ENCODE measurements at places on chromosomes 7 and 10. TPM values are rescaled to one million over a fixed set of nuclear protein-coding genes. Genes with fewer than 3 reads are reported as not detected.

The PTF1A gene
- not detected for total RNA-seq

The ANKRD7 gene
- 0.20 TPM for total RNA-seq

The THSD7A gene
- total RNA-seq = 0.17 TPM

The DYNC1I1 gene
- total RNA-seq = 1.5 TPM

The BLNK gene
- not detected for total RNA-seq

The TSPAN15 gene
- total RNA-seq = 1.7 TPM

The CDC14C gene
- not detected for total RNA-seq

The ANXA8L1 gene
- total RNA-seq = not detected

The ST8SIA6 gene
- total RNA-seq = not detected

The PROSER2 gene
- total RNA-seq = 1.9 TPM

The SRRM3 gene
- total RNA-seq = 0.26 TPM

The PSPH gene
- total RNA-seq = 47.9 TPM

The CRTAC1 gene
- total RNA-seq = 0.07 TPM

The VSTM2A gene
- not detected for total RNA-seq

The GATA3 gene
- not detected for total RNA-seq

The CRYGN gene
- not detected for total RNA-seq

The PIK3CG gene
- total RNA-seq = 0.03 TPM

The HSPB1 gene
- 90.3 TPM for total RNA-seq

The KCNMA1 gene
- 116 TPM for total RNA-seq

The OAT gene
- 173 TPM for total RNA-seq

The GLI3 gene
- total RNA-seq = 4.1 TPM

The GRM8 gene
- 0.13 TPM for total RNA-seq

The MICALL2 gene
- total RNA-seq = 27.1 TPM

The TRIL gene
- total RNA-seq = 1.8 TPM

The ASZ1 gene
- not detected for total RNA-seq

The ANKRD2 gene
- total RNA-seq = 1.1 TPM

The TMEM196 gene
- total RNA-seq = not detected

The RNF32 gene
- total RNA-seq = 0.33 TPM

The IFIT1 gene
- total RNA-seq = 22.2 TPM

The LRRN3 gene
- total RNA-seq = 7.4 TPM

The FAM25G gene
- not detected for total RNA-seq

The CLCN1 gene
- total RNA-seq = 0.07 TPM

The FGL2 gene
- total RNA-seq = 86.5 TPM

The STEAP4 gene
- 5.9 TPM for total RNA-seq

The NUTM2A gene
- total RNA-seq = 0.46 TPM

The VGF gene
- 0.26 TPM for total RNA-seq

The IGFBP3 gene
- total RNA-seq = 1,159 TPM

Data from smooth muscle cell of the pulmonary artery (primary cell).